Adrenal gland (tissue), 19 donors: ENCODE measurements at places on chromosomes 3 and 15. TPM values are rescaled to one million over a fixed set of nuclear protein-coding genes. Genes with fewer than 3 reads are reported as not detected.
A peak's percentile ranks its signal among the peaks of the same experiment; 100 is the strongest.

GRCh38 chr3:40800343-40800742 is 275.6 kb downstream of the ZNF621 start:
- H3K4me1 ChIP-seq = peaks cover 8% of the 10 kb centered on the region
- peak overlapping the region; percentile 24 for H3K27ac ChIP-seq
- H3K36me3 ChIP-seq = no peaks in the 10 kb centered on the region
- no peak overlapping the region for H3K4me3 ChIP-seq

DNA sequence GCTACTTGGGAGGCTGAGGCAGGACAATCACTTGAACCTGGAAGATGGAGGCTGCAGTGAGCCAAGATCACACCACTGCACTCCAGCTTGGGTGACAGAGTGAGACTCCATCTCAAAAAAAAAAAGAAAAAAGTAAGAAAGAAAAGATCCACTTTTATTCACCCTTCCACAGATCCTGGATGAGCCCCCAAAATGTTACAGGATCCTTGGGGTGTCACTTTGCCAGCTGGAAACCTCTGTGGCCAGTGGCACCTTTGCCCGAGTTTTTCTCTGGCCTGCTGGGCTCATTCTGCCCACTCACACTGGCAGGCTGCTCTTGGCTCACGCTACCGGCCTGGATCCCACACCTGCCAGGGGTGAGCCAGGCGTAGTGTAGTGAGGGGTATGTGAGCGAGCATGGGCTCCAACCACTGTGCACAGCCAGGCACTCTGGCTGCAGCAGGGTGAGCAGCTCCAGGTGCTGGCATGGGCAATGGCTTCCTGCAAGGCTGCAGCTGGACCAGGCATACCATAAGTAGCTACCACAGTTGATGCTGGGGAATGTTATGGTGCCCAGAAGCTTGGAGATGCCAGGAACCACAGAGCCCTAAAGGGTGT is 57.8 kb upstream of the C15orf39 start:
- no peak overlapping the region for H3K27ac ChIP-seq
- H3K27me3 ChIP-seq = no peaks in the 10 kb centered on the region

- no peak for DNase-seq
- H3K4me3 ChIP-seq = no peak overlapping the region
Observed at GRCh38 chr15:47742742-47743141, 25.4 kb downstream of the SEMA6D start.

- no peaks in the 10 kb centered on the region for H3K36me3 ChIP-seq
- DNase-seq = no peak
- no peaks in the 10 kb centered on the region for H3K27me3 ChIP-seq
- no peaks in the 10 kb centered on the region for H3K4me1 ChIP-seq
Observed at GRCh38 chr15:44087578-44088465, 107.2 kb downstream of the FRMD5 start.

GRCh38 chr3:27729748-27730611 is 7.9 kb upstream of the EOMES start:
- no peak overlapping the region for H3K27ac ChIP-seq
- H3K4me3 ChIP-seq = no peak overlapping the region
- H3K4me1 ChIP-seq = peaks cover 17% of the 10 kb centered on the region
- no peaks in the 10 kb centered on the region for H3K36me3 ChIP-seq
- H3K27me3 ChIP-seq = peaks cover 72% of the 10 kb centered on the region

DNA sequence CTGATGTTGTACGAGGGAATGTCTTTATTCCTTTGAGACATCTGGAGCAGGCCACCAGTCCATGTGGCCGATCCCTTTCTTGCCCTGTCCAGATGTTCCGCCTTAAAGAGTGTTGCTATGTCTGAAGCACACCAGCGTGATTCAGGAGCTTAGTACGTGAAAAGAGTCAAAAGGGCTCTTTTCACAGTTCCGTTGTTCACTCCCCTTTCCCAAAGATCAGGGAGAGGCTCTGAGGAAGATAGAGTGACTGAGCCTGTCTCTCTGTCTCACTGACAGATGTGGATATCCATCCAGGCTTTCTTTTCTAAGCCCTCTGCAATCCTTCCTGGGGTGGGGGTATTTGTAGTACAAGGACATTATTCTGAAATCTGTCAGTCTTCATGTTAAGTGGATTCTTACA is 262.5 kb upstream of the LRTM1 start:
- H3K27ac ChIP-seq = no peak overlapping the region
- no peak overlapping the region for H3K4me3 ChIP-seq
- no peak for DNase-seq
- no peaks in the 10 kb centered on the region for H3K36me3 ChIP-seq

- peak; percentile 45 for DNase-seq
- H3K4me1 ChIP-seq = peaks cover 18% of the 10 kb centered on the region
- H3K27me3 ChIP-seq = no peaks in the 10 kb centered on the region
- H3K36me3 ChIP-seq = no peaks in the 10 kb centered on the region
- H3K4me3 ChIP-seq = peak overlapping the region; percentile 78
- H3K27ac ChIP-seq = peak overlapping the region; percentile 100
Observed at GRCh38 chr15:58931987-58932588, 1.4 kb downstream of the SLTM start.

- no peak overlapping the region for H3K27ac ChIP-seq
- no peak overlapping the region for H3K4me3 ChIP-seq
- no peaks in the 10 kb centered on the region for H3K4me1 ChIP-seq
- no peak for DNase-seq
Observed at GRCh38 chr3:7447197-7447769, 586.4 kb downstream of the GRM7 start.

DNA sequence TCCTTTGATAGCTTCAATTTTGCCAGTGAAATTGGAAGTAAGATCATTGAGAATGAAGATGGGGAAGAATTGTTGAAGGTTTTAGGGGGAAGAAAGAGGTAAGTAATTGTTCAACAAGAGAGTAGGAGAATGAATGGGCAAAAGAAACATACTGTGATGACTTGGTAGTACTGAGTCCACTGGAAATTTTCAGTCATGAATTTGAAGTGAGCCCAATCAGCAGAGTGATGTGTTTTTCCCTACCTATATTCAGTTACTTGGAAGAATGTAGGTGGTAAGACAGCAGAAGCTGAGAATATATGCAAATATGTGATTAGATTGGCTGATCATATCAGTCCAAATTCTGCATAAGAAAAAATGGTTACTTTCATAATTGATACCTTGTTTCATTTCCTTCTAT is 569.6 kb downstream of the AGBL1 start:
- no peak overlapping the region for H3K27ac ChIP-seq
- no peaks in the 10 kb centered on the region for H3K4me1 ChIP-seq
- H3K27me3 ChIP-seq = no peaks in the 10 kb centered on the region
- H3K4me3 ChIP-seq = no peak overlapping the region
- no peak for DNase-seq

TMF1 gene
- total RNA-seq = 27.2 TPM

KIF7 gene
- total RNA-seq = 6.6 TPM
